ENCODE measurements at places on chromosomes 3 and 15.

DNA sequence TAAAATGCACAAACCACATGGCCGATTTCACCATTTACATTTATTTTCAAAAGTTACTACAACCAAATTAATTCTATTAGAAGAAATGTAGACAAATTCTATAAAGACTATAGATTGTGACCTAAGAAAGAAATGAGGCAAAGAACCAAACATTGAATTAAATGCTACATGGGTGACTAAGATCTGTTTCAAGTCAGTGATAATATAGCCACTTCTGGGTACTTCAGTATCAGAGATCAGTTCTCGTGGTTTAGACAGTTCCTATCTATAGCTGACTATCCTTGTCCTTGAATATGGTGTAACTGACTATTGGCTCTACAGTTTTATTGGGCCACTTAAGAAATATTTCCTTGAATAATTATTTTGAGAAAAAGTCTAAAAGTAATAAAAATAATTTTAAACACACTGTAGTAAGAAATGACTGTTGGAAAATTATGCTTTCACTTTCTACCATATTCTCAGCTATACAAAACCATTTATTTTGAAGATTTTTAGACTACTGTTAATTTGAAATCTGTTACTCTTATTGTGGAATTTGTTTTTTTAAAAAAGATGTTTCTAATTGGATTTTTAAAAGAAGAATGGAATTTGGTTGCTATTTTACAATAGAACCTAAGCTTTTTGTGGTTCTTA, 14.1 kb downstream of the KCNMB3 start:
- DNase-seq = no peak

DNA sequence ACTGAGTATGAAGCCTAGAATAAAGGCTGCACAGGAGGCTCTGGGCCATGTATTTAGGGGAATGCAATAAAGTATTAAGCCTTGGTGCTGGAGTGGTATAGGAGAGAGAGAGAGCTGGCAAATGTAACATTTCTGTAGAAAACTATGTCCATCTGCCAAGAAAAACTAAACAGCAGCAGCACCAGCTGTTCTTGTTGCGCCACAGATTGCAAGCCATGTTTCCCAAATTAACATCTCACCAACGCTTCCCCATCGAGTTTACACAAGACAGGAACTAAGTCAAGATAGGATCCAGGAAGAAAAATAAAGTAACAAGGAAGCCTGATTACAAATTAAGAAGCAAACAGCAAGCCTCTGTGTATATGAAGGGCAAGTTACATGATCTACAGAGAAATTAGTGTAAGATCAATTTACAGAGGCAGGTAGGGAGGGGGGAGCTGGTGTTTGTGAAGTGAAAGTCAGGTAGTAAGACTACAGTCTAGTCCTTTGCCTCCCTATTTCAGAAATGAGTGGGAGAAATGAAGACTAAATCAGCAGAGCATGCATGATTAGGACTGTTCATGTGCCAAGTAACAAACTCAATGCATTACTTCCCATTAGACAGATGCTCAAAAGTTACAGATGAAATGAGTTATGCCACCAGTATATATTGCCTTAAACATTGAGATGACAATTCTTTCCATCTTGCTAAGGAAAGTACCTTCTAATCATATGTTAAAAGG, 900.5 kb downstream of the EPHA3 start:
- DNase-seq = no peak

- DNase-seq = no peak
Measured at GRCh38 chr3:47006145-47006651, 26.7 kb downstream of the NBEAL2 start.

GRCh38 chr3:17811646-17812045, 69.2 kb upstream of the TBC1D5 start:
- DNase-seq = no peak

DNA sequence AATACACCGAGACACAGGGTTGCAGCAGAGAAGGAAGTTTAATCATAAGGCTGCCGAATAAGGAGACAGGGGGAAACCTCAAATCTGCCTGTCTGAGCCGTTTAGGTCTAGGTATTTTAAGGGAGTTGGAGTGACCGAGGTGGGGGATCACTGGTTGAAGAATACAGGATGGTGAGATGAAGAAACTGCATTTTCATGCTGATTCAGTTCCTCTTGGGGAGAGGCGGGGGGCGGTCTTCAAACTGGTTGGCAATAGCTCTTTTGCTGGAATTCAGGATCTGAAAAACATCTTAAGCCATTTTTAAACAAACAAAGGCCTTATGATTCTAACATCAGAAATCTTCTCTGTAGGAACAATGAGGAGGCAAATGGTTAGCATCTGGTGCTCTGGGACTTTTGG, 699.5 kb upstream of the CFAP20DC start:
- no peak for DNase-seq

- no peak for DNase-seq
Measured at GRCh38 chr3:123361071-123361470, 87.8 kb downstream of the ADCY5 start.

DNA sequence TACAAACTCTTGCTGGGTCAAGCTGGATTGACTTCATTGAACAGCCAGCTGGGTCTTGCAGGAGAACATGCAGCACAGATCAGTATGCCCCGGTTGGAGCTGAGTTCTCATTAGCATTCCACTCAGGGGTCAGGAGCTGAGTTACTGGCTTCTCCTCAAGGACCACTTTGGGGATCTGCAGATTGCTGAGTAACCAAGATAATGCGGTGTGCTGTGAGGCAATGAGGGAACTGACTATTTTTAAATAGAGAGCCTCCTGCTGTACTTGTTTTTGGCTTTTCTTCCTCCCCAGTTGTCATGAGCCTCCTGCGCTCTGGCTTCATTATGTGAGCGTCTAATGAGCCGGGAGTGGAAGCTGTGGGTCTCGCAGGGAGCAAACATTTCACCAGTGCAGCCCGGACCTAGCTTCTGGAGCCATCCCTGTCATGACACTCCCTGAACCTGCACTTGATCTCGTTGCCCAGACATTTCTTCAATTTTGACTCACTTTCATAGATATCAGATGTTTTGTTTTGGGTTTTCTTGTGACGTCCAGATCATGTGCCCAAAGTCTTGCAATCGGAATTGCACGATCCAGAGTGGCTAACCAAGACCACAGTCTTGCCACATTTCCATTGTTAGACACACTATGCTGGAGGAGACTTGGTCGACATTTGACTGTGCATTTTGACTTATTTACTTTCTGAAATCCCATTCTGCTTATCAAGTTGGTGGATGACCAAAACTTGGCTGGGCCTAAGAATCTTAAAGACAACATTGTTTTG, 327.2 kb downstream of the LRTM1 start:
- no peak for DNase-seq

DNA sequence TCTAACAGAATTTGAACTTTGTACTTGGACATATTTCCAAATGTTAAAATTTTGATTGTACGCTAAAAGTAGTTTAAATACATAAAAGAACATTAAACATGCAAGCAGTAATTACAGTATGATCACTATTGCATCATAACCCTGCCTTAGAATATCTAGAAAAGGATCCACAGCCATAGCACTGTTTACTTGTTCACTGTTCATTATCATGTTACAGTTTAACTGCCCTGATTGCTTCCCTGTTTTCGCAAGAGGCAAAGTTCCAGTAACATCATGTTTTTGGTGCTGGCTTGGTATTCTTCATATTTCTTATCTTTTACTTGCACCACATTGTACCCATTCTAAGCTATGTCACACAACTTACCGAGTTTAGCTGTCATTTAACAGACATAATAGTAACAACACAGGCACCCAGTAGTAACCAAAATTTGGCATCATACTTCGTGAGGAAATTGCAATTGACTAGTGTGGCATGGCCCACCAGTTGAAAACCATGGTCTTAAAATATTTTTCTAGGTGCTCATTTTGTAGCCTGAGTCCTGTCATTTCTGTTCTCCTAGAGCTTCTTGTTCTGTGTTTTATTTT, 13.3 kb upstream of the TMEM87A start:
- DNase-seq = no peak

- DNase-seq = no peak
Measured at GRCh38 chr3:188036375-188037194, 117.4 kb upstream of the LPP start.

- DNase-seq = no peak
Measured at GRCh38 chr3:244041-244440, 47.5 kb downstream of the CHL1 start.

GRCh38 chr3:183427196-183427875, 1.1 kb downstream of the MCF2L2 start:
- DNase-seq = no peak

DNA sequence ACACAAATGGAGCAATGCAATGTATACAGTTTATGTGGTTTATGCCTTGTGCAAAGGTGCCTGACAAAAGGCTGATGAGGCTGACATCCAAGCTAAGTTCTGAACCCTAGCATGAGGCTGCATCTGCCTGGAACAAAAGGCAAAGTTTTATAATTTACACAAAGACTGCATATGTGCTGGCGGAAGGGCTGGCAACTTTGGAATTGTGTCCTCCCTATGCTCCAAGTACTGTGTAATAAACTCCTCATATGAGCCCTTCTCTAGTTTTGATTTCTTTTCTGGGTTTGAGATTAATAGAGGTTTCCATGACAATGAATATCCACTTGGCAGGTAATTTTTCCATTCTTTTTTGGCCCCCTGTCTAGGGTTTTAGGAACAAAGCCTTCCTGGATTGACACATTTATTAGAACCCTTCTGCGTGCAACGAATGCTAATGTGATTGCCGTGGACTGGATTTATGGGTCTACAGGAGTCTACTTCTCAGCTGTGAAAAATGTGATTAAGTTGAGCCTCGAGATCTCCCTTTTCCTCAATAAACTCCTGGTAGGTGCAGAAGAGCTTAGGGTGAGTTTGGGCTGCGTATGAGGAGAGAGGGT, 10.8 kb downstream of the PLA1A start:
- no peak for DNase-seq

DNA sequence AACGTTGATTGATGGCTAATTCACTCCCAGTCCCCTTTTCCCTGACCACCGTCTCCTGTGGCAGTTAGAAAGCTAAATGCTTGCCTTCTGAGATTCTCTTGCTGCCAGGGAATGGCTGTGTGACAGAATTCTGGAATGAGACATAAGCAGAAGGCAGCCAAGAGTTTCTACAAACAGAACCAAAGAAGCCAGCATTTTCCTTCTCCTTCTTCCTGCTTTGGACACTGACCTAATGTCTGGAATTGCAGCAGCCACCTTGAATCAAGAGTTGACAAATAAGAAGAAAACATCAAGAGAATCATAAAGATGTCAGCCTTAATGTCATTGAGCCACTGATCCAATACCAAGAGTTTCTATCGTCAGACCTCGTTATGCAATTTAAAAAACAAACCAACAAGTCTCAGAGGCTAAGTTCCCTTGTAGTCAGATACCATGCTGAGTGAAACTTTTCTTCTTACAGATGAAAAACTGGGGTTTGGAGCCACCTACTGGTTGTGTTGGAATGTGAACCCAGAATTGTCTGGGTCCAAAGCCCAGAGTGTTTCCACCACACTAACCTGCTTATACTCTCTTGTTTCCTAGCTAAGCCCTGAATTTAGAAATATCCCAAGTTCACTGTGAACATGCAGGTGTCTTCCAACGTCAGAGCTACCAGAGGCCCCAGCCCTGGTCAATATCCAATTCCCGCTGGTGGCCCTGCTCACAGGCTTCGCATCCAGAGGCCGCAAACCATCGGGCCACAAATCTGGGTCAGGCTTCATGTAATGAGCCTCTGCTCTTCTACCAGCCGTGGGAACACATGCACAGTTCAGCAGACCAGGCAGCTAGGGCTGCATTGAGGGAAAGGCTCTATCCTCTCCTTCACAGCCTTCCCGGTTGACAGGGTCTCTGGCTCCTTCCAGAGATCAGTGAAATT, 42.5 kb downstream of the MCF2L2 start:
- peak; percentile 76 for DNase-seq

DNA sequence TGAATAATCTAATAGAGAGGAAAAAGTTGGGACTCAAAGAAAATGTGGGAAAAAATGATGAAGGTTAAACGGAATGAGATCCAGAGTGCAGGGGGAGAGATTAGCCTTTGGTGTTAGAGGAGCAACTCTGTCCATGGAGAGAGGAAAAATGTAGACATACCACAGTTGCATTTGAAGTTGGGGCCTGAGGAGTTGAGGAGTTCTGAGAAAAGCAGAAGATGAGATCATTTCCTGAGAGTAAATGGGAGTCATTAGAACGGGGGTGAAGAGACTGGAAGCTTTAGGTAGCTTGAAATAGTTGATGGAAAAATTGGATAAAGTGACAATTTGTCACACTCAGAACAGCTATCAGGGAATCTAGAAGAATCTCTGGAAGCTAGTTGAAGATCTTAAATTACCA, 7.3 kb downstream of the CCR5AS start:
- no peak for DNase-seq

- no peak for DNase-seq
Measured at GRCh38 chr3:187807086-187807862, 62.0 kb upstream of the BCL6 start.

GRCh38 chr15:52097180-52097579, 15.4 kb downstream of the BCL2L10 start:
- no peak for DNase-seq

DNA sequence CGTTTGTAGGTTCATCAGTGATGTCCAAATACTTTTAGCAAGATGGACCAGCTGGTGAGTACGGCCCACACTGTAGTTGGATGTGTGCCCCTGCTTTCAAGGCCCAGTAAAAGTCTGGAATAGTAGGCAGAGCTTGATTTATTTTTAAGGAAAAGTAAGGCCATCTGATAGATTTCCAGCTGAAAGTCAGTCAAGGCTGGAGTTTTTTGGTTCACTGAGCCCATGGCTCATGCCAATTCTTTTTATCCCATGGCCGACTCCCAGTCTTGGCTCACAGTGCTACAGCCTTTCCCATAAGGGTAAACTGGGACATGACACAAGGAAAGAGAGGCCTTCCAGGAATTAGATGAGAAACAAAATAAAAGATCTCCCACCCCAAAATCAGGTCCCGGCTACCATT, 13.5 kb downstream of the CCDC80 start:
- DNase-seq = no peak

GRCh38 chr15:59741274-59741906, 52.3 kb upstream of the BNIP2 start:
- no peak for DNase-seq

GRCh38 chr3:16130066-16130465, 44.4 kb upstream of the GALNT15 start:
- DNase-seq = no peak

DNA sequence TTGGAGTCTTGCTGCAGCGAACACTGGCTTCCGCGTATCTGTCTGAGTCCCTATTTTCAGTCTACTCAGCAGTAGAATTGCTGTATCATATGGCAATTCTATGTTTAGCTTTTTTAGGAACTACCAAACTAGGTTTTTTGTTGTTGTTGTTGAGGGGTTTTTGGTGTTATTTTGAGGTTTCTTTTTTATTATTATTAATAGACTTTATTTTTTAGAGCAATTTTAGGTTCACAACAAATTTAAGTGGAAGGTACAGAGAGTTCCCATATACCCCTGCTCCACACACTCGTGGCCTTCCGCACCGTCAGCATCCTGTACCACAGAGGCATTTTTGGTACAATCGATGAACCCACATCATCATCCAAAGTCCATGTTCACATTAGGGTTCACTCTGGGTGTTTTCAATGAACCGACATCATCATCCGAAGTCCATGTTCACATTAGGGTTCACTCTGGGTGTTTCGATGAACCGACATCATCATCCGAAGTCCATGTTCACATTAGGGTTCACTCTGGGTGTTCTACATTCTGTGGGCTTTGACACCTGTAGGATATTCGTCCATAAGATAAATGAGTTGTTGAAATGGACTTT, 67.9 kb downstream of the LMLN start:
- DNase-seq = no peak

All from kidney capillary endothelial cell (primary cell).